Kidney glomerular epithelial cell (primary cell): ENCODE measurements at places on chromosomes 5 and 9.

DNA sequence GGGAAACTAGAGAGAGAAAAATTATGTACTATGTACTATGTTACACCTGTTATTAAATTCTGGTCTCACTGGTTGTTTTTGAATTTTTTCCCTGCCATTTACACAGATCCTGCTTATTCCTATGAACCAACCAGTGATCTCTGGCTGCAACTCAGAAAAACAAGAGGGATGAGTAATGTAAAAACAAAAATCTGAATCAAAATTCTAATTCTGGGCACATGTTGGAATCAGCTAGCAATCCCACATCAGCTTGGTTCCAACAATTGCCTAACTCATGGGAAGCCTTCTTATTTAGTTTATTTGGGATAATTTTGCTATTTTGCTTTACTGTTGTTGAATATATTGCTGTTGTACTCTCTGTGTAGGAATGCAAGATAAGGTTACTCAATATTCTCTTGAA is 78.3 kb downstream of the PLK2 start:
- no peak for DNase-seq

DNA sequence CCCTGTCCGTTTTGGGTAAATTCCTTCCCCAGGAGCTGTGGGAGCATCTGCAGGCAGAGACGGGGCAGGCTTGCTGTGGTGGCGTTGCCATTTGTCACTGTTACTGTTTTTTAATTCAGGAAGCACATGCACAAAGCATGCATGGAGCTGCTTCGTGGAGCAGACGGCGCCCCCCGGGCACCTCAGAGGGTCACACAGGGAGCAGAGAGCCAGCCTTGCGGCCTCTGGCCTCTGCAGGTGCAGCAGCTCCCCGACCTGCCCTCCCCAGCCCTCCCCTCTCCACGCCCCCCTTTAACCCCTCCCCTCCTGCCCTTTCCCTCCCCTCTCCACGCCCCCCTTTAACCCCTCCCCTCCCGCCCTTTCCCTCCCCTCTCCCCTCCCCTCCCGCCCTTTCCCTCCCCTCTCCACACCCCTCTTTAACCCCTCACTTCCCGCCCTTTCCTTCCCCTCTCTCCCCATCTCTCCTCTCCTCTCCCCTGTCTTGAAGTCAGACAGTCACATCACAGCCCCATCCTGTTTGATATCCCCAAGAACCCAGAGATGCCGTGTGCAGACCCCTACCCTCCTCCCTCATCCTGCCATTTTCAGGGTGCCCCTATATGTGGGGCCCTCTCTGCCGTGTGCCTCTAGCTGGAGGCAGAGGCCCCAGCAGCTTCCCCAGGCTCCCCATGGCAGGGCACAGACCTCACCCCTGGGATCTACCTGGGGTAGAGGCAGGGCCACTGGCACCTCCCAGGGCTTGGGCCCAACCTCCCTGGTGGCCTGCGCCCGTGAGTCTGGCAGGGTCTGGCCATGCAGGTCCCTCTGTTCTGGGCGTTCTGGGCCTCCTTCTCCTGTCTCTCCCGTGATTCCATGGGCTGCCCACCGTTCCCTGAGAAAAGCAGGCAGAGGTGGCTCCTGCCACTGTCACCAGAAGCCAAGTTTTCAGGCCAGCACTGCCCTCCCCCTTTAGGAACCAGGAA is 29.6 kb upstream of the UBAC1 start:
- DNase-seq: no peak

GRCh38 chr5:172175263-172175719 is 12.7 kb downstream of the STK10 start:
- no peak for DNase-seq

- no peak for DNase-seq
Measured at GRCh38 chr5:37867654-37868053, 27.8 kb upstream of the GDNF start.

DNA sequence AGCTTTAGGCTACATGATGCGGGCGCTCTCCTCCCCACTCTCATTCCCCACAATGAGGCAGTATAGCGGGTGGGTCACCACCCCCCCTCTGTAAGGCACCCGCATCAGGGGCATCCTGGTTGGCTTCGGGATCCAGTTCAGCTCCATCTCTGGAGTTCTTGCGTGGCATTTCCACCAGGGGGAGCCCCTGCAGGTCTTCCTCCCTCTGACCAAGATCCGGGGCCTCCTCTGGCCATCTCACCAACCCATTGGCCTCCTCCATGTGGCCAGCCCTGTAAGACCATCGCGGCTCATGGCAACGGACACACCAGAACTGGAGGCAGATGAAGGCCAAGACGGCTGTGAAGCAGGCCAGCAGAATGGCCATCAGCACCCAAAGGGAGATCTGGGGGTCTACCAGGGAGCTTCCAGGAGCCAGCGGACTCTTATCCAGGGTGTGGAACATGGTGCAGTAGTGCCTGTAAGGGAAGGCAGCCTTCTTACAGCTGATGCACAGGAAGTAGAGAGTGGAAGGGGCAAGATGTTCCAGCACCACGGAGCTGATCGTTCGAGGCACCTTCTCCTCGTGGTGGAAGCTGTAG is 77.0 kb downstream of the CYFIP2 start:
- DNase-seq: no peak

- no peak for DNase-seq
Measured at GRCh38 chr9:84974855-84975254, 305.3 kb downstream of the NTRK2 start.
